ENCODE measurements at places on chromosomes 7 and 10. TPM values are rescaled to one million over a fixed set of nuclear protein-coding genes. Genes with fewer than 3 reads are reported as not detected.

DNA sequence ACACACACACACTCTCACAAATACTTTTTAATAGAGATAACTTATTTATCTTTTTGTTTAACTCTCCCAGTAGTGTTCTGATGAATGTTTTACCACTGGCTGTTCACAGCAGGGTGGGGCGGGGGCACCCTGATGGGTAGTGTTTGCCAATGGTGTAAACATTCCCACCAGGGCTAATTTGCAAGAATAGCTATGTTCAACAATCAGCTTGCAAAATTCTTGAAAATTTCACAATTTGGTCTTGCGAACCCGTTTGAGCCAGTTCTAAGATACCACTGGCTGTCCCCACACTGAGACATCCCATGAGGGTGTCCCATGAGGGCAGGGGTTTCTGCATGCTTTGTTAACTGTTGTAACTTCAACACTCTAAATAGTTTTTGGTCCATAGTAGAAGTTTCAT is 348.5 kb downstream of the CXCL12 start:
- H3K36me3 ChIP-seq, result no peaks in the 10 kb centered on the region
- DNase-seq, result no peak
- no peaks in the 10 kb centered on the region for H3K4me1 ChIP-seq
- no peak overlapping the region for H3K27ac ChIP-seq

- no peaks in the 10 kb centered on the region for H3K4me1 ChIP-seq
- H3K27me3 ChIP-seq, result no peaks in the 10 kb centered on the region
- no peak overlapping the region for H3K4me3 ChIP-seq
These were observed 30.1 kb downstream of the OSBPL3 start for GRCh38 chr7:24949884-24950283.

DNA sequence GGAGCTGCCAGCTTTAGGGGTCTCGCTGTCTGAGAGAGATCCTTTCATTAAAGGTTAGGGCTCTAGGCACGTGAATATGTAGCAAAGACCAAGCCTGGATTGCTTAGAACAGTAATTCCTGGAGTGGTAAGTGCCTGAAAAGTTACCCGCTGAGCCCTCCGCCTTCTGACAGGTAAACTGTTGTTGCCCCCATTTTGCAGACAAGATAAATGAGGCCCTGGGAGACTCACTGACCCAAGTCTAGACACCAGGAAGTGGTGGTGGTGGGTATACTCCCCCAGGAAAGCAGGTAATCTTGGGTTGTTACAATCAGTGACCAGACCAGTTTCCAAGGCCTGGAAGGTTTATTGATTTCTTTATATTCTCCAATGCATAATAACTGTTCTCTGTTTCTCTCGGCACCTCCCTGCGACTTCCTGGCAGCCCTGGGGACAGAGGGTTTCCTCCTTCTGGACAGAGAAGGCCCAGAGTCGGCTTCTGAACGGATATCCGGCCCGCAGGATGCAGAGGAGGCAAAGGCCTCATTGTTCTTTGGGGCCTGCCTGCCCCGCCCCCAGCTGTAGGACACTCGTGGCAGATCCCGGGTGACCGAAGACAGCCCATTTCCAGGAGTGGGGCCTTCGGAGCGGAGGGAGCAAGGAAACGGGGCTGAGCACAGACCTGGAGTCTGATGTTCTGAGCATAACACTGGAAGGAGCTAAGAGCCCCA is 1.3 kb upstream of the GRK5 start:
- H3K27ac ChIP-seq, result peak overlapping the region; percentile 100
- H3K36me3 ChIP-seq, result no peaks in the 10 kb centered on the region
- peak; percentile 80 for DNase-seq
- H3K4me1 ChIP-seq, result peaks cover 19% of the 10 kb centered on the region

DNA sequence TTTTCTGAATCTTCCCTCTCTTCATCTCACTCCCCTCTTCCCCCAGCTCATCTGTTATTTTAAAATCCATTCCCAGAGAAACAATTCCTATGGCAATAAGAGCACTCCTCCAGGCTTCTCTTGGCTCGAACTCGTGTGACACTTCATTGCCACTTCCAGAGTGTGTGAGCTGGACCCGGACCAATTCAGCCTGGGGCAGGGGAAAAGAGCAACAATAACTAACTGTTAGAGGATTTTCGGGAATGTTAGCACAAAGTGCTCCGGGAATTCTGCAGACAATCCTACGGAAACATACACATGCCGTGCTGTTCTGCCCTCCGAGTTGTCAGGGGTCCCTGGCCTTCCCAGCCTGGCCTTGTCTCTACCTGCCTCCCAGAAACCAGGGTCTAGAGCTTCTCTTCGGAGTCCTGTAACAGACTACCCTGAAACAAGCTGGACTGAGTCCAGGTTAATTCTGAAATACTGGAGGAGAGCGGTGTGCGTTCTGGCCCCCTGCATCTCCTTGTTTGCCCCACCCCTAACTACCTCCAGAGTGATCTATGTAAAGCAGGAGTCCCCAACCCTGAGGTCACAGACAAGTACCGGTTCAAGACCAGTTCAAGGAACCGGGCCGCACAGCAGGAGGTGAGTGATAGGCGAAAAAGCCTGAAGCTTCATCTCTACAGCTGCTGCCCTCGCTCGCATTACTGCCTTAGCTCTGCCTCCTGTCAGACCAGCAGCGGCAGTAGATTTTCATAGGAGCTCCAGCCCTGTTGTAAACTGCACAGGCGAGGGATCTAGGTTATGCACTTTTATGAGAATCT is 11.3 kb downstream of the COL26A1 start:
- no peak for DNase-seq
- no peaks in the 10 kb centered on the region for H3K4me1 ChIP-seq
- no peak overlapping the region for H3K4me3 ChIP-seq
- H3K27me3 ChIP-seq, result peaks cover 52% of the 10 kb centered on the region
- no peak overlapping the region for H3K27ac ChIP-seq

DNA sequence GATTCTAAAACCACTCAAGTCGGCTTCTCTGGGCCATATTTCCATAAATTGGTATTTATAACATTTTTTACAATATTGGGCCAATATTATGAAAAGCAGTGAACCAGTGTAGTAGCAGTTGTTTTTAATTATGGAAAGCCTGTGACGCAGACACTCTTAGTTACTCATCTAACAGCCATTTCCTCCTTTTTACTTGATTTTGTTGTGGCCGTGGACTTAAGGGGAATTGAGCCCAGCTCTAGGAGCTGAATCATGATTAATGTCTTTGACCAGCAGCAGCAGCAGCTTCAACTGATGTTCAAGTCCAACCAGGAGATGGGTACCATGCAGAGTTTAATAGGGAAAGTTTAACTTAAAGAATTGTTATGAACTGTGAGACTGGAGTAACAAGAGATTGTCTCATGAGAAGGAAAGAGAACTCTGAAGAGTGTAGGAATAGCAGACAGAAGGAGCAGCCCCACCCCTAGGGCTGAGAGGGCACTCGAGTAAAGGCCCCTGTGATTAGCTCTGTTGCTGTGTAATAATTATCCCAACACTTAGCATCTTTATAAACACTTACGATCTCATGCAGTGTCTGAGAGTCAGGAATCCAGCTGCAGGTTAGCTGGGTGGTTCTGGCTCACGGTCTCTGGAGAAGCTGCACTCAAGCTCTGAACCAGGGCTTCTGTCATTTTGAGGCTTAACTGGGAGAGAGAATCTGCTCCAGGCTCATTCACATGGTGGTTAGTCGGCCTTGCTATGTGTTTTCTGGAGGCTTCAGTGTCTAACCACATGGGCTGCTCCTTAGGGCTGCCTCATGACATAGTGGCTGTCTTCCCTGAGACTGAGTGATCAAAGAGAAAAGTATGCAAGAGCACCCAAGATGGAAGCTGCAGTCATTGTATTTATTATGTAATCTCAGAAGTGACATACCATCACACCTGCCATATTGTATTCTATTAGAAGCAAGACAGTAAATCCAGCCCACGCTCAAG is 4.6 kb downstream of the LANCL2 start:
- no peak overlapping the region for H3K4me3 ChIP-seq
- H3K27ac ChIP-seq, result no peak overlapping the region
- peaks cover 22% of the 10 kb centered on the region for H3K4me1 ChIP-seq

CYP2C8 gene
- not detected for total RNA-seq

AMZ1 gene
- not detected for total RNA-seq

DNA sequence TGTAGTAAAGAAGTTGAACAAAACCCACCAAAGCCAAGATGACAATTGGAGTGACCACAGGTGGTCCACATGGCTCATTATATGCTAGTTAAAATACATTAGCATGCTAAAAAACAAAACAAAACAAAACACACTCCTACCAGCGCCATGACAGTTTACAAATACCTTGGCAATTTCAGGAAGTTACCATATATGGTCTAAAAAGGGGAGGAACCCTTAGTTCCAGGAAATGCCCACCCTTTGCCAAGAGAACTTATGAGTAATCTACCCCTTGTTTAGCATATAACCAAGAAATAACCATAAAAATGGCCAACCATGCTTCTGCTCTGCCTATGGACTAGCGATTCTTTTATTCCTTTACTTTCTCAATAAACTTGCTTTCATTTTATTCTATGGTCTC is 979.1 kb upstream of the POT1 start:
- H3K4me1 ChIP-seq, result no peaks in the 10 kb centered on the region
- no peaks in the 10 kb centered on the region for H3K36me3 ChIP-seq
- H3K27me3 ChIP-seq, result no peaks in the 10 kb centered on the region
- H3K27ac ChIP-seq, result no peak overlapping the region
- DNase-seq, result no peak

DNA sequence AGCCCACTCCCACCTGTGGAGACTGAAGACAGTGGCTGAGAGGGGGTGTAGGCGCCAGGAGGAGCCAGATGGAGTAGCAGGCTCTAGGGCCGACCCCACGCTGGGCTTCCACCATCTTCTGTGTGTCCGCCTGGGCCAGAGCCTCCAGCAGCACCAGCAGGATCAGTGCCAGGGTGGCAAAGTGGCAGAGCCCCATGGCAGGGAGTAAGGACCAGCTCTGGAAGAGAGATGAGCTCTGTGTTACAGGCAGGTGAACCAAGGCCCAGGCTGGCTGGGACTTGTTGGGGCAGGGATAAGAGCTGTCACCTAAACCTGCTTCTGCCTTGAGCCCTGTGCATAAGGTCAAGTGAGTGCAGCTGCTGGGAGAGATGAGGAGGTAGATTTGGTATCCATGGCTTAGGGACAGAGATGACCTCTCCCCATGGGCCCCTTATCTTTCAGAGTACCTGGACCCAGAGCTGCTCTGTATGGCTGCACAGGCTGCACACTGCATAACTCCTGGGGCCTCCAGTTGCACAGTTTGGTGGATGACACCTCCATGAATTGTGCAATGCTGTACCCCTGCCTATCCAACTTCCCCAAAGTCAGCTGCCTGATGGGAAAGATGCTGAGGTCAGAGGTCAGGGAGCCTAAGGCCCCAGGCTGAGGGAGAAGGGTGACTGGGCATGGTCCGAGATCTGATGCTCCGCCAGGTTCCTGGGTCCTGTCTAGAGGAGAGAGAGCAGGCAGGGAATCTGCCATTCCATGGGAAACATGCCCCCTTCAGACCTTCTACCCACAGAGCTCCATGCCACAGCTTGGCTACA is 7.4 kb upstream of the SAMD8 start:
- no peak overlapping the region for H3K27ac ChIP-seq
- peaks cover 19% of the 10 kb centered on the region for H3K4me1 ChIP-seq
- H3K36me3 ChIP-seq, result no peaks in the 10 kb centered on the region
- H3K4me3 ChIP-seq, result no peak overlapping the region

DNA sequence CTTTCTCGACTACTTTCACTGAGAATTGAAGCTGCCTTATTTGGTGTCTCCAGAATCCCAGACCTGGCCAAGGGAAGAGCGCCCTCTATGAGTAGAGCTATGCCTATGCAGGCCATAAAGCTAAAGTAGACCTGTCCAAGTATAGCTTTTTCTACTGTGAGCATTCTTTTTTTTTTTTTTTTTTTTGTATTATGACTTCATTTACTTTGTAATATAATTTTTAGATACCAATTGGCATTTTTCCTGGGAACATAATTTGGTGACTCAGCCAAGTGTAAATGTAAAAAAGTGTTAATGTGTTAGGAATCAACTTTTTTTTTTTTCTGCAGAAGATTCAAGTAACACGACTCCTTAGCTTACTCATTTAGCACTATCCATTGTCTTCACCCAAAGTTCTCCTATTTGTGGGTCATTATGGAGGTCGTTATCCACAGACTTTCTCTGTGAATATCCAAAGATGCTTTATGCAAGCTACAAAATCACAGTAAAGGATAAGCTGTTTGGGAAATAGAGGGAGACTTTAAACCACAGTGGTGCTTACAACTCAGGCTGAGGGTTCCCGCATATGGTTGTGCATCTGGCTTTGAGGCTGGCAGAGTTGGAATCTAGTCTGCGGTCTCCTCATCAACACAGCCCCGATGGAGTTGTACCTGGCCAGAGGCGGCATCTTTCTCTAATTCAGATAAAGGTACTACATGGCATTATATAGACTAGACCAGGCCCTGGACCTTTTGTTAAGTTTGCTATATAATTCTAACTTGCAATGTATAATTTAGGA is 1040.2 kb upstream of the SORCS1 start:
- H3K4me3 ChIP-seq, result no peak overlapping the region
- no peaks in the 10 kb centered on the region for H3K27me3 ChIP-seq
- DNase-seq, result no peak
- no peaks in the 10 kb centered on the region for H3K4me1 ChIP-seq

DNA sequence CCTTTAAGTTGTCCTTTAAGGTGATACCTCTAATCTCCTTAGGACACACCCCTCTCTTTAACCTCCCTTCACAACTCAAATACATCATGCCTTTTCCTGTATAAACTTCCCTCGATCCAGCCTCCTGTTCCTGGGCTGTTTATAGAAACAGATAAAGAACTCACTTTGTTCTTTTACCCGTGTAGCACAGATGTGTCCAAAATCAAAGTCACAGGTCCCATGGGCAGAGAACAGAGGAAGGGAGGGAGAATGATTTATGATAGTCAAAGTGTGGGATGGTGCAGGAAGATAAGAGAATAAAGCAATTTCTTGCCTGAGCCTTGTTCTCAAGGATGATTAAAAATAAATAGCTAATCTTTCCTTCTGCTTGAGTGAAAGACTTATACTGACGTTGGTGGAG is 50.3 kb upstream of the CABCOCO1 start:
- no peak overlapping the region for H3K27ac ChIP-seq
- no peaks in the 10 kb centered on the region for H3K4me1 ChIP-seq
- H3K27me3 ChIP-seq, result no peaks in the 10 kb centered on the region
- no peak for DNase-seq
- no peak overlapping the region for H3K4me3 ChIP-seq

RBP3 gene
- total RNA-seq, result not detected

AKR1D1 gene
- not detected for total RNA-seq

DNA sequence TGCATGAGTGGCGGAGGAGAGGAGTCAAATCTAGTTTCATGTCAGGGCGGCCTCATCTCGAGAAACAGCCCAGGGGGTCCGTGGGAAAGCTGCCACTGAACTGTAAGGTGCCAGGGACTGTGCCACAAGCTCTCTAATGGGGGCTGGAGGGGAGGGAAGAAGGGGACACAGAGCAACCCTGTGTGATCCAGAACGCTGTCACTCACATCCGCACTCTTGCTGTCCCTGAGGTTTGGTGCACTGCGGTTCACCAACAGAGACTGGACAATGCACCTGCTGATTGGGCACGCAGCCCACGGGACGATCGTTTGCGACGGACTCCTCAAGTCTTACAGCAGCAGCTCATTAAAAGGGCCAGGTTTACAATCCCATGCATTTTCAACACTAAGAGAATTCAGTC is 47.7 kb downstream of the AMZ1 start:
- H3K27me3 ChIP-seq, result no peaks in the 10 kb centered on the region
- no peaks in the 10 kb centered on the region for H3K36me3 ChIP-seq
- no peak overlapping the region for H3K4me3 ChIP-seq
- no peak overlapping the region for H3K27ac ChIP-seq

Measured in heart right ventricle (tissue), 16 donors.